GM06990 (cell line): ENCODE measurements at places on chromosomes 6 and 20.
A peak's percentile ranks its signal among the peaks of the same experiment; 100 is the strongest.

- no peak for DNase-seq
These were observed 37.0 kb upstream of the SAMHD1 start for GRCh38 chr20:36988494-36988966.

- peak; percentile 6 for DNase-seq
These were observed 203.0 kb downstream of the KCNQ5 start for GRCh38 chr6:72824833-72825232.

- no peak for DNase-seq
These were observed 48.9 kb downstream of the CNBD2 start for GRCh38 chr20:36017048-36017951.

DNA sequence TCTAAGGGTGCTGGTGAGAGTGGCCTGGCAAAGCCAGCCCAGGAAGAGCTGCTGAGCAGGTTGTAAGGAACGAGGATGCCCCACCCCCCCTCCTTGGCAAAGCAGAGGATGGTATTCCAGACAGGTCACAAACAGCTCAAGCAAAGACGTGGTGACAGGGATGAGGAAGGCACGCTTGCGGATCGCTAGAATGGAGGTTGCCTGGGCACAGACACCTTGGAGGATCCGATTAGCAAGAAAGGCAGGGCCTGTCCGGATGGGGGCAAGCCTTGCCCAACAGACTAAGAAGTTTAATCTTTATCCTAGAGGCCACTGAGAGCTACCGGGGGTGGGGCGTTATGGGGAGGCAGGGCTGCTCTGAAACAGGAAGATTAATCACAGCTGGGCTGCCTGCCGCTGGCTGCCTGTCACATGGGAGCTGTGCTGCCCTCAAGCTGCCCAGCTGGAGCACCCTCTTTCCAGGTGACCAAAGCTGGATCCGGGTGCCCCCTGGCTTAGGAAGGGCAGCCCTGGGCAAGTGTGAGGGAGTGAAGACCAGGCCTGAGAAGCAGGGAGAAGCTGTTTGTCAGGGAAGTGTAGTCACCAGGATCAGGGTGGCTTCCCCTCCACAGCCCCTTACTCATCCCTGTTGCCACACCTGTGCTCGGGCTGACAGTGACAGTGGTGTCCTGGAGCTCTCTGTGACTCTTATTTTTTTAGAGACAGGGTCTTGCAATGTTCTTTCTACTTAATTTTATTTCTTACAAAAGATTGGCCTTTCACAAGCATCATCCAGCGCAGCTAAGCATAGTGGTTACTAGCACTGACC is 9.1 kb upstream of the MAPK13 start:
- DNase-seq: peak; percentile 50

GRCh38 chr6:3569816-3570215 is 113.0 kb upstream of the SLC22A23 start:
- DNase-seq: no peak

GRCh38 chr20:21523281-21523868 is 9.5 kb upstream of the NKX2-2 start:
- no peak for DNase-seq

- DNase-seq: no peak
These were observed 33.4 kb downstream of the PLN start for GRCh38 chr6:118581489-118581959.

DNA sequence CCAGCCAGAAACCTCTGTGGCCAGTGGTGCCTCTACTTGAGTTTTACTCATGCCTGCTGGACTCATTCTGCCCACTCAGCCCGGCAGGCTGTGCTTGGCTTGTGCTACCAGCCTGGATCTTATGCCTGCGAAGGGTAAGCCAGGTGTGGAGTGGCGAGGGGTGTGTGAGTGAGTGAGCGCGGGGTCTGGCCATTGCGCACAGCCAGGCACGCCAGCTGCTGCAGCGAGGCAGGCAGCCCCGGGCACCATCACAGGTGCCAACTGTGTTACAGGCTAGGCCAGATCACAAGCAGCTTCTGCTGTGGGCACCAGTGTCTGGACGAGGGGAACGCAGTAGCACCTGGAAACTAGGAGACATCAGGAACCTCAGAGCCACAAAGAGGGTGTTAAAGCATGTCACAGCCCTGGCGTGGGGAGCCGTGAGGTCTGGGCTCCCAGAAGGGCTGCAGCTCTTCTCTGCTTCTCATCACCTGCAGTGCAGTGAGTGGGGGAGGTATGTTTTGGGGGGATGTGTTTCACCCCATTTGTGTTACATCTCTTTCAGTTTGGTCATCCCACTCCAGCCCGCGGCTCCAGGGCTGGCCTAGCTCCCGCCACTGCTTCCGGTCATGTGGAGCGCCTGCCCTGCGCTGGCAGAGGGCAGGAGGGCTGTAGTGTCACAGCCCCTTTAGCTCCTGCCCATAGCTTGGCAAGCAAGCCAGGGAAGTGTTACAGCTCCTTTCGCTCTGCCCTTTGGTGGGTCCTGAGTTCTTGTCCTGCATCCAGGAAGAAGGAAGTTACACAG is 379.7 kb upstream of the IMPG1 start:
- DNase-seq: no peak

GRCh38 chr6:38935051-38935450 is 113.5 kb upstream of the GLP1R start:
- DNase-seq: no peak

GRCh38 chr20:62266340-62266739 is 28.0 kb downstream of the OSBPL2 start:
- no peak for DNase-seq

DNA sequence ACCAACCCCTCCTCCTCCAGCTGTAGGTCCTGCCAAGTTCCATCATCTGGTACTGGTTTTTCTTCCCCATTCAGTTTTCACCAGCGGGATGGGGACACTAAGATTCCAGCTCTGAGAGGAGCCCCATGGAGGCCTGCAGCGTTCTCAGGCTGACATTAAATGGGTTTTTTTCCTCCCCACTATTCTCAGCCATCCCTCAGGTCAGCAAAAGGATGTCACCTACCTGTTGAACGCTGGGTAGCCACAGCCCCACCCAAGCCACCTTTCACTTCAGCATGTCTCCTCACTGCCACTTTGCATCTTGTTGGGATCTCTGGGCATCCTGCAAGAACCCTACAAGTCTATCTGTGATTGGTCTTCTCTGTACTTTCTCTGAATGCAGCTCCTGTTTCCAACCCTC is 6.8 kb downstream of the KCNK17 start:
- no peak for DNase-seq

DNA sequence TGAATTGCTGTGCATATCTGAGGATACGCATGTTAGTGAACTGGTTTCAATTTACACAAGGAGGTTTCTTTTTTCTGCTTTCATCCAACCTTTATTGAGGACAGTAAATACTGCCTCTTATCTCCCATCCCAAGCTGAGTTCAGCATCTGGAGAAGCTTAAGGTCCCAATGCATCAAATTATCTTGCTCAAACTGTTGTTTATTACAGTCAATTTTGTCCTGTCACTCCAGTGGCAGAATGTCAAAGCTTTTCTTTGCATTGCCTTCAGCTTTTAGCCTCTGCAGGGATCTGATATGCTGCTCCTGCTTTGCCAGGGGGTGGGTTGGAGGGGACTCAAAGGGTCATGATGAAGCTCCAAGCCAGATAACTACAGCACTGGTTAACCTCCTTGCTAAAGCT is 435.4 kb upstream of the SOX4 start:
- no peak for DNase-seq

DNA sequence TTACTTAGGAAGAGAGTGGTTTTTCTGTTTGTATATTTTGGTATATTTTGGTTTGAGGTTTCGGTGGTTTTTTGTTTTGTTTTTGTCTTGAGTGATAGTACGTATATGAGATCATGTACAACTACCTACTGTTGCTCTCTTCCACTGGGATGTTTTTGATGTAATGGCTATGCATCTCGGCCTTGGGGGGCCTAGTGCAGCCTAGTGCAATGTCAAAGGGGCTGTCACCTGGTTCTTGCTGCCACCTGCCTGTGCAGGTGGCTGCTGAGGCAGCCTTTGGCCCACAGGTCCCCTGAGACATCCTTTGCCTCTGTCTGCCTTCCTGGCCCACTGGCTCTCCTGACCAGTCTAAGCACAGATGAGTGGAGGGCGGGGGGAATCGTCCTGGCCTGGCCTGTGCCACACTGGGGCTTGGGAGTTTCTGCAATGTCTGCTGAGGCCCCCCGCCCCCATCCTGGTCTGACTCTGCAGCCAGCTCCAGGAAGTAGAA is 546.6 kb downstream of the CD83 start:
- peak; percentile 46 for DNase-seq

- no peak for DNase-seq
These were observed 59.0 kb downstream of the PFDN4 start for GRCh38 chr20:54266844-54267243.

DNA sequence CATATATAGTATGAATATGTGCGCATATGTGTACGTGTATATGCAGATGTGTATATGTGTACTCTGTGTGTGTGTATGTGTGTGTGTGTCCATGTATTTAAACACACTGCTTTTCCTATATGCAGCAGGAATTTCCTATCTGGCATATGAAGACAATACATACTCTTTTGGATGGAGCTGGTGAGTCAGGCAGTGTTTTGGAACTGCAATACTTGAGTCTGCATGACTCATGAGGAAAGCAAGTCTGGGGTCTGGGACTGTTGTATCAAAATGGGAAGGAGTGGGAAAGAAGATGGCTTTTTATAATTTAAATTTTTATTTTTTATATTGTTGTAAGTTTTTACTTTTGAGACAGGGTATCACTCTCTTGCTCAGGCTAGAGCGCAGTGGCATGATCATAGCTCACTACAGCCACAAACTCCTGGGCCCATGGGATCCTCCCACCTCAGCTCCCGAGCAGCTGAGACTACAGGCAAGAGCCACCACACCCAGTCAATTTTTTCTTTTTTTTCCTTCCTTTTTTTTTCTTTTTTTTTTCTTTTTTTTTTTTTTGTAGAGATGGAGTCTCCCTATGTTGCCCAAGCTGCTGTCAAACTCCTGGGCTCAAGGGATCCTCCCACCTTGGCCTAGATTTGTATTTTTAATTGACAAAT is 72.2 kb downstream of the ATXN1 start:
- no peak for DNase-seq

- no peak for DNase-seq
These were observed 69.0 kb upstream of the AHI1 start for GRCh38 chr6:135566311-135567068.

- DNase-seq: no peak
These were observed 16.2 kb upstream of the RSPO3 start for GRCh38 chr6:127102299-127102698.

DNA sequence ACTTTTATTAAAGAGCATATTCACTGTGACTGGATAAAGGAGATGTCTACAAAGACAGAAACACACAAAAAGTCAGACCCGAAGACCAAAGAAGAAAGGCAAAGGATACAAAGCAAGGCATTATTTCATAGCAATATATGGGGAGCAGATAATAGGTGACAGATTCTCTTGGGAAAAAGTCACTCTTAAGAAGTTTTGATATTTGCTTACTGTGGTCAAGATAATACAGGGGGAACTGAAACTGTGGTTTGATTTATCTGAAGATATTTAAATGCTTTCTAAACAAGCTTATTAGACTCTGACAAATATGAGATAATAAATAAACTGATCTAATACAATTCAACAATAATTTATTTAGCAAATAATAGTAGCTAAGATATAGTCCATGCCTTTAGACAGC is 14.7 kb downstream of the CYP39A1 start:
- no peak for DNase-seq

GRCh38 chr6:19013026-19013705 is 626.0 kb downstream of the RNF144B start:
- DNase-seq: no peak

- DNase-seq: no peak
These were observed 153.1 kb downstream of the MYB start for GRCh38 chr6:135334169-135334568.

GRCh38 chr20:24620937-24621519 is 151.6 kb downstream of the SYNDIG1 start:
- DNase-seq: no peak

DNA sequence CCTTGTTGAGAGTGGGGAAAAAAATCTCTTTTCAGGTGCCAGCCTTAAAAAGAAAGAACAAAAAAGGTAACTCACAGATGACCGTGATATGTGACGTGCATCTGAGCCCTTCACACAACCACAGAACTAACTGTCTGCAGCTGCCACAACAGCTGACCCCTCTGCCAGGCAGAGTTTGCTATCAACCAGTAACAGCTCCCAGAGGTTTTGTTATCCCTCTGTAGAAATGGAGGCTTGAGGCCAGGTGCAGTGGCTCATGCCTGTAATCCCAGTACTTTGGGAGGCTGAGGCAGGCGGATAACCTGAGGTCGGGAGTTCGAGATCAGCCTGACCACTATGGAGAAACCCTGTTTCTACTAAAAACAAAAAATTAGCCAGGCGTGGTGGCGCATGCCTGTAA is 42.8 kb downstream of the SLC52A3 start:
- DNase-seq: no peak

DNA sequence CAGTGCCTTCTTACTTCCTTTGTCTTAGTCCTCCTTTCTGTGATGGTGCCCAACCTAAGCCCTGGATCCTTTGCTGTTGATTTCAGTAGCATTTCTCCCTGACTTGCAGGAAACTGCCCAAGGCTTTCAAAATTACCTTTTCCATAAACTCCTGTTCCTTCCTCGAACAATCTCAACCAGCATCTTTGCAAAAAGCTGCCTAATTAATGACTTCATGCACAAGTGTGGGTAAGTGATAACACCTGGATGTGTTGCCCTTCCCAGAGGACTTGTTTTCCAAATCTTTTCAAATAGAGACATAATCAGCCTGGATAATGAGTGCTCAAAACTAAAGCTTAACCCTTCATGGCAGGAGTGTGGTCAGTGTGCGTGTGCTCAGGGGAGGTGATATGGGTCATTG is 118.0 kb downstream of the PCSK2 start:
- no peak for DNase-seq

DNA sequence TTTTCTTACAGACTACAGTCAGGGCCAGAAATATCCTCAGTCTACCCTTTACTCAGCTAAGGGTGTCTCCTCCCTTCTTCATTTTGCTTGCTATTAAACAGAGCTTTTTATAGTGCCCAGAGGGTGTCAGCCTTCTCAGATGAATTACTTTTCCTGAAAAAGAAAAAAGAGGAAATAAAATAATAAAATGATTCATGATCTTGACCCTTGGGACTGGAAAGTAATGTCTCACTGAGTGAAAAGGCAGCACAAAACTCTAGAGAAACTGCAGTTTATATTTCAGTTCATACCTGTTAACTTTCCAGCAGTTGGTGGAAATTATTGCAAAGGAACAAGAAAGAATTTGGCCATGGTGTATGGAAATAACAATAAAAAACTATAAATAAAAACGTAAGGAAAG is 170.6 kb downstream of the IBTK start:
- DNase-seq: no peak

GRCh38 chr6:129733290-129733689 is 23.3 kb upstream of the ARHGAP18 start:
- no peak for DNase-seq

GRCh38 chr6:163745536-163746400 is 331.2 kb downstream of the QKI start:
- DNase-seq: no peak

DNA sequence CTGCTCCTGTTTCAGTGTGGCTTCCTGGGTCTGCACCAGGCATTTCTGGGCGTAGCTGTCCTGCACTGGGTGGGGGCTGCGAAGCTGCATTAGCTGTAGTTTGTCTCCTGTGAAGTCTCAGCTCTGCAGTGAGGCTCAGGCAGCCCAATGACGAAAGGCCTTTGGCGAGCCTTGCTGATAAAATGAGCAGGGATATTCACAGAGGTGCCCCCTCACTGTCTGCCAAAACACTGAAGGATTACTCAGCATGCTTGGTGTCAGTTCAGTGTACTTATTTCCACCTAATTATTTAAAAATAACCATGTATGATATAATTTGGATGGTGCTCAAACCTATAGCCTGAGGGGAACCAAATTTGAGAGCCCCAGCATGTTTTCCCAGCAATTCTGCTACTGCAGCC is 73.5 kb downstream of the ECT2L start:
- no peak for DNase-seq
